SHP77 treated with DMSO at 0.1 percent for 48 hours (cell line): ENCODE measurements at places on chromosomes 11 and 22.

GRCh38 chr11:100876815-100877520, 189.9 kb downstream of the ARHGAP42 start:
- no peak for DNase-seq

DNA sequence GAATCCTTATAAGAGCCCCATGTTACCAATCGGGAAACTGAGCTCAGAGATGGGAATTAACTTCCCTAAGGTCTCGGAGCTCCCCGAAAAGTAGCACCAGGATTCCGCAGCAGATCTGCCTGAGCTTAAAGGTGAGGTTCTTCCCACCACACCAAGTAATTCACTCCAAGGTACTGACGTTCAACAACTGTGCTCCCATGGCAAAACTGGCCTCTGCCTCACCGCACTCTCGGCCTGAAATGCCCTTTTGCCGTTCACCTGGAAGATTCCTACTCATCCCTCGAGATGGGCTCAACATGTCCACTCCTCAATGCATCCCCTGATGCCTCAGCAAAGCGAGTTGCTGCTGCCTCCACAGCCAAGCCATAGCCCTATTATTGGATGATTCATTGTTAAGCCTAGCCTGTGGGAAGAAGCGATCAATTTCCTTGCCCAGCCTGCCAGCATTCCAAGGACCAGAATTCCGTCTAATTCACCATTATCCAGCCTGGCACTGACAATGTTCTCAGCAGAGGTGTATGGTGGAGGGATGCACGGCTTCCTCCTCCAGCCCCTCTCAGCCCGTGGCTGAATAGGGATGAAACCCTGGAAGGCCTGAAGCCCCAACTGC, 4.2 kb downstream of the PLAAT3 start:
- DNase-seq = no peak

DNA sequence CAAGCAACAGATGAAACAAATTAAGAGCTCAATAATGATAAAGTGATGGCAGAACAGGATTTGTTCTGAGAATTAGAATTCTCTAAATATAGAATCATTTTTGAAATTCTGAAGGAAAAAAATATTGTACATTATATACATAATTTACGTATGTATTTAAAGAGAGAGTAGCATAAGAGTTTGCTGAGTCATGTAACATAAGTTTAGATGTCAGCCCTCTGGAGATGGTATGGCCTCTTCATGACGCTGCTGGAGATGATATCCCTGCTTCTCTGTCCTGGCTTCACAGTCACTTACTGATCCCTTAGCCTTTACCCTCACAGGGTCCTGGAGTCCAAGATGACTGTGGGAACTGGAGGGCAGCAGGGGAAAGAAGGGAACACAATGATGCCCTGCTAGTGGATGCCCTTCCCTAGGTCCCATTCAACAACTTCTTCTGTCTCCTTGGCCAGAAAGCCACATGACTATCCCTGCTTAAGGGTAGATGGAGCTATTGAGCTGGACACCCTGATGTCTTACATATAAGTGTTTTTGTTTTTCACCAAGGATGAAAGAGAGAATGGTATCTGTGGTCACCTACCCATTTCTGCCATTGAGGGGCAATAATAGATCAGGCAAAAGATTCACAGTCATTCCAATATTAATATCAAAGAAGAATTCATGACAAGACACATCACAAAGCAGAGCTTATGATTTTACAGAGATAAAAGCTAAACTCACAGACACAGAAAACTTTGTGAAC, 753.1 kb downstream of the TBC1D22A start:
- DNase-seq = no peak

DNA sequence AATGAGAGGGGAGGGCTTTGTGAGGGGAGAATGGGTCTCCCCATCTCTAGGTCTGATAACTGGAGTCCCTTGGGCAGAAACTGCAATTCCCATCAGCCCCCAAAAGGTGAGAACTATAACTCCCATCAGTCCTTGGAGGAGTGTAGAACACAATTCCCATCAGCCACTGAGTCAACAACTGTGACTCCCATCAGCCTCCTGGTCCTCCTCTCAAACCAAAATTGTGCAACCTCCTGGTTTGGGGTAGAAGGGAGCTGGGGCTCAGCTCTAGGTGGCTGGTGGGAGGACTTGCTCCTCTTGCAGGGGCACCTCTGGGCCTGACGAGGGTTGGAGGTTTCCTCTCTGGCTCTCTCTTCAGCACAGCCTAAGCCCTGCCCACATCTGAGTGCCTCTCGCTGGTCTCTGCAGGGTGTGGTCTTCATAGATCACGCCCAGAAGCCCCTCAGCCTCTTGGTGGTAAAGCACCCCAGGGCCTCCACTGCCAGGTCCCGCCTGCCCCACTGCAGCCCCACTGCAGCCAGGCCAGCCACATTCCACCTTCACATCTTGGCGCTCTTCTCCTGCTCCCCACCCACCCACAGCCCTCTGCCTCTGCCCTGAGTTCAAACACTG, 18.5 kb downstream of the SLC22A12 start:
- DNase-seq = no peak
